Activated naive CD8-positive, alpha-beta T cell treated with anti-CD3 and anti-CD28 coated beads, Interleukin-2, amount 50 U/mL, for 16 hours (primary cell): ENCODE measurements at places on chromosomes 7 and 10.

DNA sequence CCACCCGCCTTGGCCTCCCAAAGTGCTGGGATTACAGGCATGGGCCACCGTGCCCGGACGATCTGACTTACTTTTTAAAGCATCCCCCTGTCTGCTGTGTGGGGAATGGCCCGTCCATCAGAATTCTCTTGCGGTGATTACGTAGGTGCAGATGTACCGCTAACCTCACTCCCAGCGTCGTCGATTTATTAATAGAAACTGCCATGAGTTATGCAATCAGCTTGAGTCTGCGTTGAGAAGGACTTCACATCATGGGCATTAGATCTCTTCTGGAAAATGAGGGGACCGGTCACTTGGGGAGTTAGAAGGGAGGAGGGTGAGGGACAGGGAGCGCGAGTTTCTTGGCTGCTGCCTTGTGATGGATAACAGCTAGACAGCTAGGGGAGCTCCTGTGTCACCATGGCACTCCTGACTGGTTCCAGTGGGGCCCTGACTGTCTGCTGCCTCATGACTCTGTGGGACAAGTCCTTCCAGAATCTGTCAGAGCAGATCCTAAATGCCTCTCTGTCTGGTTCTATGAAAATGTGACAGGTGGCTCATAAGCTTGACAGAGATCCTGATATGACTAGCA lies 35.2 kb downstream of the POR start:
- no peak for DNase-seq

- no peak for DNase-seq
Observed at GRCh38 chr7:106201164-106201563, 83.6 kb downstream of the NAMPT start.

DNA sequence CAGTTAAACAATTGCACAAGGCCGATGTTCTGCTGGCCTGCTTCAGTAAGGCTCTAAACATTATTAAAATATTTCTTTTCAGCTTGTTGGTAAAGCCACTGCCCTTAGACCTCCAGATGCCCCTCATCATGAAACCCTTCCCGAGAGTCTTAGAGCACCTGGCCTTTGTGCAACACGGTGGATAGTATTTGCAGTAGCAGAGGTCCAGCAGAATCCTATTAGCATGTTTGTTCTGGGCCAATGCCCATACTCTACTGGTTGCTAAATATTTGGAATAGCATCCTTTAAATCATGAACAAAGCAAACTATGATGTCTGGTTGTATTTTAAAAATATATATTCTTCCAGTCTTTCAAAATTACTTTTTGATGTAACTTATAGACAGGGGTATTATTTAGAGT lies 584.6 kb downstream of the CNTNAP2 start:
- DNase-seq = no peak

- no peak for DNase-seq
Observed at GRCh38 chr7:83117466-83117865, 45.2 kb downstream of the PCLO start.

DNA sequence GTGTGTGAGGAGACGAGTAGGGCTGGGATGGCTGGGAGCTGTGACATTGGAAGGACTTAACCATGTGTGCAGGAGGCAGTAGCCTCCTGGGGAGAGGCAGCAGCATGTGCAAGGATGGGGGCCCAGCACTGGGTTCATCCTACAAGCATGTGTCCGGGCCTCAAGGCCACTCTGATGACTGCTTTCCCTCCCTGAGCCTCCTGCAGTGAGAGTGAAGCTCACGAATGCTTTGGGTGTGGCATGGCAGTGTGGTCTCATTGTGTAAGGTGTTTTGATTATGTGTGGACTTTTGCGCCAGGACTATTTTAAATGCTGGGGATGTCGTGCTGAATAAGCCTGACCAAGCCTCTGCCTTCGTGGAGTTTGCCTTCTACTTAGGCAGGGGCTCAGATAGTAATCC lies 122.0 kb upstream of the INSYN2A start:
- no peak for DNase-seq

GRCh38 chr7:146902728-146903127 lies 786.1 kb downstream of the CNTNAP2 start:
- no peak for DNase-seq

GRCh38 chr7:103811290-103811689 lies 178.2 kb downstream of the RELN start:
- DNase-seq = no peak

DNA sequence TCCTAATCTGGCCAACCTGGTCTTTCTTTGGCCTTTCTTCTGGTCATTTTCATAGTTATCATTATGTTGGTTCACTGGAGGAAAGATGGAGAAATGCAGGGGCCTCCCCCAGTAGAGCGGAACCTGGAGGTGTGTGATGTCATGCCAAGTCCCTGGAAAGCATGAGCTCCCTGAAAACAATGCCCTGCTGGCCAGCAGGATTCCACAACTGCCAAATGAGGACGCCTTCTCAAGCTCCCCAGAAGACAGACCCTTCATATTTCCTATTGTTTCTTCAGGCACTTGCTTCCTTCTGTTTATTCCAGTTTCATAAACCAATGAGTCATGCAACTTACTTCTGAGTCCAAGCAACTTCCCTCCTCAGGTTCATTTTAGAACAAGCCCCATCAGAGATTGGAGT lies 339.0 kb downstream of the GATA3 start:
- no peak for DNase-seq

DNA sequence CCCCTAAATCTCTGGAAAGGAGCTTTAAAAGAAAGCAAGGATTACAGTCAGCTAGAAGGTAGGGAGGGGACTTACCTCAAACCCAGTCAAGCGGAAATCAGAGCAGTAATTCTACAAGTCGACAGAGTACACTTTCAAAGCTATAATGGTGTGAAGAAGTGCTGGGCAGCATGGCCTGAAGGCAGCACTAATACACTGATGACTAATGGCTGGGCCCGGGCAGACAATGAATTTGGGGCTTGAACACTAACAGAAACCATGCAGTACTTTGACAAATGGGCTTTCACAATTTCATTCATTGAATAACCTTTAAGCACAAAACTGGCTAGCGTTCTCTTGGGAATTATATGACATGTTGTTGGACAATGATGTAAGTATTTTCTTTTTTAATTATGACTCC lies 4.7 kb downstream of the GLI3 start:
- DNase-seq = no peak

GRCh38 chr10:90977855-90978486 lies 57.1 kb upstream of the ANKRD1 start:
- DNase-seq = no peak

GRCh38 chr10:119762805-119763798 lies 37.3 kb downstream of the INPP5F start:
- no peak for DNase-seq

GRCh38 chr10:49243139-49243538 lies 54.9 kb upstream of the TMEM273 start:
- DNase-seq = no peak

DNA sequence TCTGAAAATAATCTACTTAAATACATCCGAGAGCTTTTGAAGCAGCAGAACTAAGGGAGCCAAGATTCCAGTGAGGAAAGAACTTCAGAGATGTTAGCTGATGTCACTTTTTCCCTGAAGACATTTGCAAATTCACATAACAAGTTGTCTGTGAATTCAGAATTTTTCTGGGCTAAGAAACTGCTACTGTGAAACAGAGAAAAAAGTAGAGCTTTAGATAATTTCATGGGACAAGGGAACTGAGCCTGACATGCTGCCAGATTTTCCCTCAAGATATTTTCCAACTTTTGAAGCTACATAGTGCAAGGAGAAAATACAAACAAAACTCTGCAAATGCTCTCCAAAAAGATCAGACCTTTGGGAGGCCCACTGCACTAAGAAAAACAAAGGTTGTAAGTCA lies 484.2 kb downstream of the ANKRD7 start:
- no peak for DNase-seq

DNA sequence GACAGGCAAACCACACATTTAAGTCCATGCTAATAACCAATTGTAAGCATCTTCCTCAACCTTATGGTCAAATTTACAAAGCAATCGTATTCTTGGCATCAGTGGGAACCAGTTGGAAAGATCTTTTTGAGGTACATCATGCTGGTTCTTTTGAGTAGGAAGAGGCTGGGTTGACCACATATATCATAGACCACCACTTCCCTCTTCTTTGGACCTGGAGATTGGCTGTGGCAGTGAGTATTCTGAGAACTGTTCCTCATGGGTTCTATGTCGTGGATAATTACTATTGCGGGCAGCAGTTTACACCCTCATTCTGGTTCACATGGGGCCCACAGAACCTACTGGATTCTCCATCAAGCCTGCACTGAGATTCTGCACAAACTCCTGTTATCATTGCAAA lies 35.5 kb upstream of the C1GALT1 start:
- no peak for DNase-seq

DNA sequence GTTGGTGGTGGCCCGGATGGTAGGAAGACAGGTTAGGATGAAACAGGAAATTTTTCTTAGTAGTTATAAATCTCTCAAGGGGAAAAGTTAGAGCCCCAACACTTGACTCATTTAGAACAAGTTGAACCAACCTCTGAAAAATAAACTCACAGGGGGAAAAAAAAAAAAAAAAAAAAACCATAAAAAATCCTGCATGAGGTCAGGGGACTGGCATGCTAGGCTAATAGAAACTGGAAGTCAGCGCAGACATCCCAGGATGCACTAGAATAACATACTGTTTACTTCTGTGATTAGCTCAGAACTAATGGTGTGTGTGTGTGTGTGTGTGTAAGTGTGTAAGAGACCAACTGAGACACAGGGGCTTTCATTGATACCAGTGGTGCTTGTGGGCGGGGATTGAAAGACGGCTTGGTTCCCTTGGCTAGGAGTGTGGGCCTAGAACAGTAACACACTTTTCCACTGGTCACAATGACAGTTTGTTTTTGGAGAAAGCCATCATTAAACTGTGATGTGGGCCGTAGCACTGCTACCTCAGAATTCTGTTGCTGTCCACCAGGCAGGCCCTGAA lies 491.6 kb upstream of the GALNT17 start:
- no peak for DNase-seq

DNA sequence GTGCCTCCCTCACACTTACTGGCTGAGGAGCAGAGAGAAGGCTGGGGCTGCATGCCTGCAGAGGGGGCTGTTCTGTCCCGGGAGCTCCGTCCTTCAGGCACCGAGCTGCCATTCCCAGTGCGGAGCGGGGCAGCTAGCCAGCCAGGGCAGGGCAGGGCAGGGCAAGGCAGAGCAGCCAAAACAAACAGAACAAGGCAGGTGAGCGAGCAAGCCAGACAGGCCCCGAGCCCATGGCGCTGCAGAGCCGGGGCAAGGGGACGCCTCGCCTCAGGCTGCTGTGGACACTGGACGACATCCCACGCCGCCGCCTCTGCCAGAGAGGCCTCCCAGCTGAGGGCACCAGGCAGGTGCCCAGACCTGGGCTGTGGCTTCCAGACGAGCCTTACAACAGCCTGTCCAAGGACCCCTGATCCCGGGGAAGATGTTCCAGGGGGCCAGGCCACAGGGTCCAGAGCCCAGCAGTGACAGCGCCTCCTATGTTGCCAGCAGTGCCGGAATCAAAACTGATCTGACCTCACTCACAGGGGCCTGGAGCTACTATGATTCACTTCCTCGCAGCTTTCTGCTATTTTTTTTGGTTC lies 8.2 kb upstream of the NDST2 start:
- DNase-seq = no peak

GRCh38 chr7:25408012-25408687 lies 179.9 kb upstream of the NPVF start:
- no peak for DNase-seq

DNA sequence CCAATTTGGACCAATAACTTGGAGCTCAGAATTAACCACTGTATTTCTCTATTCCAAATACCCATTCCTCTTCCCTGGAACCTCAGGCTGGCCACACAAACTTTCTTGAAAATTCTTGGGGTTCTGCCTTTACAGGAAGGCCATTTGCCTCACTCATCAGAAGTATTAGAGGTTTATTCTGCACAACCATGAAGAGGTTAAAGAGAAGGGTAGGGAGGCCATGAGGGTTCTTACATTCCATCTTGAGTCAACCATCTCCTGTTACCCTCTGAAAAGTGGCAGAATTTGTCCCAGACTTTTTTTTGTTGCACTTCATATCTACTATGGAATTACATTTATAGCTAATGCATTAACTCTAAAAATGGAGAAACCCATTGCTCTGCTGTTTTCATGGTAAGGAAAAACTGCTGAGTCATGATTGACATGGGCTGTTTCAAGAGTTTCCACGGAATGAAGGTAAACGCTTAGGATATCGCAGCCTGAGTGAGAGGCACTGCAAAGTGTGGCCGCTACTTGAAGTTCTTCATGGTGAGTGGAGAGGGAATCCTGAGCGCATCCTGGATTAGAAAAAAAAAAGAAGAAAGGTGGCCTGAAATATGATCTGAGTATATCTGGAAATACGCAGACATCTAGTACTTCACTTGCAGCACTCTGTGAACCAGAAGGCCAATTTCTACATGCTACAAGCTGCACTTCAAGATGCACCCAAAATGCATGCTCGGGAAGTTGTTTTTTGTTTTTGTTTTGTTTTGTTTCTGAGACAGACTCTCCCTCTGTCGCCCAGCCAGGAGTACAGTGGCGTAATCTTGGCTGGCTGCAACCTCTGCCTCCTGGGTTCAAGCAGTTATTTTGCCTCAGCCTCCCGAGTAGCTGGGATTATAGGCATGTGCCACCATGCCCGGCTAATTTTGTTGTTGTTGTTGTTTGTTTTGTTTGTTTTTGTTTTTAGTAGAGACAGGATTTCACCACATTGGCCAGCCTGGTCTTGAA lies 83.7 kb downstream of the KIAA1217 start:
- DNase-seq = no peak

DNA sequence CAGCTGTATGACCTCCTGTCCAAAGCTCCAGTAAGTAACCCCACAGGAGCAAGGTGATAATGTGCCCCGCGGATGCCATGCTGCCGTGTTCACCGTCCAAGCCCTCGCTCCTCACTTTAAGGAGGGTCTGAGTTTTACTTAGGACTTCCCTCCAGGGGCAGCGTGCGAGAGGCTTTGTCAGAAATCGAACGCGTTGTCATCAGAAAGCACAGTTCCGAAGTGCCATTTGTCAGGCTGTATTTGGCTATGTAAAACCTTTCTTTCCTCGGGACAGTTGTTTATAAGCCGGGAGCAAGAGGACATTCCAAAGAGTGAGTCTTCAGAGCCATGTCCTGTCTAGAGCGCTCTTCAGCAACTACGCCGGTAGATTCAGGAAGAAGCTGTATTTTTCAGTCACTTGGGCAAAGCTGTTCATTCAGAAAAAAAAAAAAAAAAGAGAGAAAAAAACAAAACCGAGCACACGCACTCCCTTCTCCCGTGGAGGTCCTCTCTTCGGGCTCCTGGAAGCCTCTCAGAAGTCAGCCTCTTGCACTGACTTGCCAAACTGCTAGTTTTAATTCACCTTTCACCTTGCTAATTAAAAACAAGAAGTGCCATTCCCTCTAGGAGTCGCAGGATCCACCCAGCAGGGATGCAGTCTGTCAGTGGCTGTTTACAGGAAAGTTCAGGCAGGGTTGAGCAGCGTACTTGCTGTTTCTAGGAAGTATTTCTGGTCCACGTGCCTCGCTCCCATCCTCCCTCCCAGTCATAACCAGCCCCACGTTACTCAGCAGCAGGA lies at the start of gene SEMA3E:
TSS of gene SEMA3E (minus strand) at position 676 of the 778 bp plus-strand sequence.
- no peak for DNase-seq

DNA sequence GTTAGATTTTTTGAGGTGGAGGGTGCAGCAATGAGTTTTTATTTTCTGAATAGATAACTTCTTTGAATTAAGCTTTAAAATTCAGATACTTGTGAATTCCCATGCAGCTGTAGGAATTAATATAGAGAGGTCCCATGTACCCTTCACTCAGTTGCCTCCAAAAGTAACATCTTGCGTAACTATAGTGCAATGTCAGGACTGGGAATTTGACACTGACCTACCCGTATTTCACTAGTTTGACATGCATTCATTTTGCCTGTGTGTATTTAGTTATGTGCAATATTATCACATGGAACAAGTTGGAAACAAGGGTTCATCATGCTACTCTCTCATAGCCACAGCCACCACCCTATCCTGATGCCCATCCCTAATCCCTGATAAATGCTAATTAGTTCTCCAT lies 147.1 kb upstream of the IGFBP3 start:
- DNase-seq = no peak
